Caco-2 (cell line): ENCODE measurements at places on chromosomes 7 and 10. TPM values are rescaled to one million over a fixed set of nuclear protein-coding genes. Genes with fewer than 3 reads are reported as not detected.

Gene HOXA7
- 19.7 and 19.9 TPM in 2 replicates for total RNA-seq

Gene NME8
- not detected in 2 replicates for total RNA-seq

Gene PARP12
- 20.2 and 23.7 TPM in 2 replicates for total RNA-seq

Gene FAM25A
- total RNA-seq = not detected in 2 replicates

Gene TMEM130
- total RNA-seq = not detected in 2 replicates

Gene LIPK
- not detected in 2 replicates for total RNA-seq
